ENCODE measurements at places on chromosomes 7 and 10. TPM values are rescaled to one million over a fixed set of nuclear protein-coding genes. Genes with fewer than 3 reads are reported as not detected.

Gene GCK
- not detected for total RNA-seq

Gene OR2A7
- not detected for total RNA-seq

Gene CHAT
- not detected for total RNA-seq

Gene PRLHR
- total RNA-seq, result not detected

Gene UPK3B
- total RNA-seq, result not detected

Gene EN2
- total RNA-seq, result not detected

Gene RAB11FIP2
- total RNA-seq, result 8.1 TPM

Gene TFPI2
- total RNA-seq, result 1,067 TPM
